ENCODE measurements at places on chromosomes 12 and 14.

DNA sequence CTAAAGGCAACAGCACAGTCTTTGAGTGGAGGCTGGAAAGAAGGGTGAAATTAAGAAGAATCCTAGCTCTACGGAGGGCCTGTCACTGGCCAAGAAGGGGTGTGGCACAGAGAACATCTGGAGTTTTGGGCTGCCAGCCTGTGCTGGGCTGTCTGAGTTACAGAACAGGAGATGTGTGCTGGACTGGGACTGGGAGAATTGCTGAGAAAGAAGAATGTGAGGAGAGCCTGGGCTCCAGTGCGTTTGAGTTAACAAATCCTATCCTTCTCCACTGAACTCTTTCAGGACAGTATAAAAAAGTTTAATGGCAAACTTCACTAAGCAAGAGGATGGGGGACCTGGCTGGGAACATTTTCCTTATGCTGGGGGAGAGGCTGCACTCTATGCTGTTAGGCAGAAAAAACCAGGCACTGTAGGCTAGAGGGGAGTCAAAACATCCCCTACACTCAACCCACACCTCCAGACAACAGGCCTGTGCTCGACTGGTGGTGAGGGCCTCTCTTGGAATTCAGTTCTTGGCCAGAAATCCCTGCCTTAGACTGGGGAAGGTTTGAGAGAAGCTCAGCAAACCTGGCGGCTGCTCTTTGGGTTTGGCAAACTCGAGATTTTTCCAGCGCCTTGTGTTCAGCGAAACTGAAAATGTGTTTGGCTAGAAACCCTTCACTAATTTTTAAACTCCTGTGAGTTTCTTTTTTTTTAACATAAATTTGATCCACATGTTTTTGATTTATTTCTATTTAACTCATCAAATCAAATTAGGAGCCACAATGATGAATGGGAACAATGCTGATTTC is 217.3 kb downstream of the MON2 start:
- DNase-seq = no peak

GRCh38 chr14:30349520-30349919 is 209.4 kb upstream of the G2E3 start:
- DNase-seq = no peak

- DNase-seq = no peak
Observed at GRCh38 chr12:54684636-54685630, 36.8 kb upstream of the DCD start.

DNA sequence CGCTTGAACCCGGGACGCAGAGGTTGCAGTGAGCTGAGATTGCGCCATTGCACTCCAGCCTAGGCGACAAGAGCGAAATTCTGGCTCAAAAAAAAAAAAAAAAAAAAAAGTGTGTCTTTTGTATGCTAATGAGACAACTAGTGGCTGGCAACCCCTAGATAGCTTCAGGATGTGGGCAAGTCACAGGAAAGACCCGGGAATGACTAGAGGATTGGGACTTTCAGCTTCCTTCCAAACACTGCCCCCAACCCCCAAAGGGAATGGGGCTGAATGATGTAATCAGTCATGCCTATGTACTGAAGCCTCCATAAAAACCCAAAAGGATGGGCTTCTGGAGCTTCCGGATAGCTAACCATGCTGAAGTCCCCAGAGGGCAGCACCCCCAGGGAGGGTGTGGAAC is 28.6 kb downstream of the USP44 start:
- DNase-seq = peak; percentile 4

- peak; percentile 1 for DNase-seq
Observed at GRCh38 chr12:28611449-28611848, 421.2 kb downstream of the CCDC91 start.

DNA sequence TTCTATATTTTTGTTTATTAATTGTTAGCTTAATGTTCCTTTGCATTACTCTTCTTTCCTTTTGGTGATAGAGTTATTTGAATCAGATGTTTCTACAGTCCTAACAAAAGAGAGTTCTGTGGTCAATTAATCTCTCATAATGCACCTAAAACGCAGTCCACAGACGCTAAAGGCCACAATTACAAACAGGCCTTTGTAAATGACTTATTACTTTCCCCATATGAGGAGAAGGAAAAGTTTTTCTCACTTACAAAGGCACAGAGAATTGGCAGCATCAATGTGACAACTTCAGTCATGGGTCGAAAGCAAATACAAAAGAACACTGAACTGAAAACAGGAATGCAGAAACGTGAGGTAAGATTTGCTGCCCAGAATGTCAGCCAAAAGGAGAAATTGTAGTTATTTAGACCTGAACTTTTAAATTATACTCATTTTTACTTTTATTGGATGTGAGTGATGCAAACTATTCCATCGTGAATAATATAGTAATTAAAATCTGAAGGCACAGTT is 142.0 kb upstream of the SYT10 start:
- DNase-seq = no peak

- no peak for DNase-seq
Observed at GRCh38 chr14:103699261-103699661, 16.0 kb downstream of the XRCC3 start.

DNA sequence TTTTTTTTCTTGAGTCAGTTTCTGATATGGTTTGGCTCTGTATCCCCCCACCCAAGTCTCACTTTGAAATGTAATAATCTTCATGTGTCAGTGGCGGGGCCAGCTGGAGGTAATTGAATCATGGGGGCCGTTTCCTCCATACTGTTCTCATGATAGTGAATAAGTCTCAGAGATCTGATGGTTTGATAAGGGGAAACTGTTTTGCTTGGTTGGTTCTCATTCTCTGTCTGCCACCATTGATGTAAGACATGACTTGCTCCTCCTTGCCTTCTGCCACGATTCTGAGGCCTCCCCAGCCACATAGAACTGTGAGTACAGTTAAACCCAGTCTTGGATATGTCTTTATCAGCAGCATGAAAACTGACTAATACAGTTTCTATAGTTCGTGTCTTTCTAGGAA is 42.9 kb downstream of the WNK1 start:
- DNase-seq = no peak

DNA sequence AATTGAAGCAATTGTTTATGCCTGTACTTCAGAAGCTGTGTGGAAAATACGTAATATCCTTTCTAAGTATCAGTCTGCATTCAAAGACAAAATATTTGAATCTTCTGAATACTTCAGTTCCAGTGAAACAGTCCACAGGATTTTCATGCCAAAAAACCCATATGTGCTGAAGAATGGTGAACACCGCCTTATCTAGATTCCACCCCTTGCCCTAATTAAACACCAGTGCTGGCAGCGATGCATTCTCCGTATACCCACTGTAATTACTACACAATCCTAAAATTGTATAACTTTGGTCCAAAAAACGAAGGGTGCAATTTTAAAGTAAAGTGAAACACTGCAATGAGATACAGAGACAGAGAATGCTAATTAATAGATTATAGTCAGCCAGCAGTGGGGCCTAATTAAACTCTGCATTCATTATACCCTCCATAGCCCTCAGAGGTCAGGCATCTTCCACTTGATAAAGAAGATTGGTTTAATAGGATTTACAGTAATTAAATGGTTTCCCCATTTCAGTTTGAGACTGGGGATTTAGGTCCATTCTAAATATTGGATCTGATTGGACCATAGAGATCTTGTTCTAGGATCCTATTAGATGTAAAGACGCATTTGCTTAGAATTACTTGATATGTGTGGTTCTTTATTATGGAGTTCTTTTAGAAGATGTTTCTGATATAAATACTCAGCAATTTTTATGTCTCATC is 43.9 kb downstream of the ERC1 start:
- DNase-seq = no peak

- DNase-seq = peak; percentile 86
Observed at GRCh38 chr14:20412876-20413743, at the start of gene TEP1. TSS of gene TEP1 (minus strand) at chr14:20413501. CDS start at chr14:20408439, 5,062 bp downstream.

GRCh38 chr12:38875586-38876228 is 29.7 kb downstream of the CPNE8 start:
- no peak for DNase-seq

GRCh38 chr14:100065942-100066574 is 836 bp downstream of the EVL start:
- DNase-seq = no peak

DNA sequence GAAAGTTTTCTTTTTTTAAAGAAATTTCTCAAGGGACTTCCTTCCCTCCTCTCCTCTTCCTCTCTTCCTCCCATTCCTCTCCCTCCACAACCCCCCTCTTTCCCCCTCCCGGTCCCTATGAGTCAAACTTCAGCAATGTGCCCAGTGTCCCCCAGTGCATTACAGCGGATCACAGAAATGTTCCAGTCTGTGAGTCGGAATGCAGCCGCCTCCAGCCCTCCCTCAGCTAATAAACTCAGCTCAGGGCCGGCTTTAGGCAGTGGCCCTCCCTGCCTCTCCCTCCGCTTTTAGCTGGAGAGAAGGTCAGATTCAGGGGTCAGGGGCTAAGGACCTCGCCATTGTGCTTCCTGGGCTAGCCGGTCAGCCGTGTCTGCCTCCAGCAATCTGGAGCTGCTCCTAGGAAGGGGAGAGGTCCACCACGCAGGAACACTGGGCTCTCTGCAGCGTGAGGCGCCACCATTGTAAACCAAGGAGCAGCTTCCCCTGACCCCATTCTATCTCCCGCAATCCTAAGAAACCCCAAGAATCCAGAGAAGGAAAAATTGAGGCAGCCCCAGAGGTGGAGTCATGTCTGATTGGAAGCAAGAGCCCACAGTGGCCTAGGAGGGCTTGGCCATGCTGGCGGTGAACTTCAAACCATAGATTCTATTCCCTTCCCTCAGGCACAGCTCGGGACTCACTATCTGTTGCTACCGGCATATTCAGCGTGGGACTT is 1.1 kb upstream of the HDAC7 start:
- DNase-seq = peak; percentile 99

DNA sequence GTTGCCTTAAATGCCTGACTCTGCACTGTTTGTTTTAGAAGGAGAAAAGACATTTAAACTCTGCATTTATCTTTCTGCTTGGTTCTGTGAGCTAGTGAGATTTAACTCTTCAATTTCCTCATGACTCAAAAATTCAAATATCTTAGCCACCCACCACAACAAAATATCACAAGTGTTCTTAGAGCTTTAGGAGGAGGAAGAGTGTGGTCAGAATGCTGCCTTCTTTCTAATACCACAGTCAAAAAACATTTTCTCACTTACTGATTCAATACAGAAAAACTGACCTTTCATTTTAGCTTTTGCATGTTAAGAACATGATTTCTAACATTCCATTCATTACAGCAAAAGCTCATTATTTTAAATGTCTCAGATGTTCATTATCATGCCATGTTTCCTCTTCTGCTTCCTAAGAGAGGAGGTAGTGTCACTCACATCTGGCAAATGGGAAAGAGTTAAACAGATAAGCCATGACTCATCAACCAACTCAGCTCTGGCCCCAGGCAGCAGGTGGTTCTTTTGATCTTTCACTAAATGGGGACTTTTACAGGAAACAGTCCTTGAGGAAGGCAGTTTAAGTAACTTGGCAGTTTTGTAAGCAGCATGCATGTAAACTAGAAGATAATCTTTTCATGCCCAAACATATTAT is 56.4 kb upstream of the RNU6-8 start:
- DNase-seq = peak; percentile 71

GRCh38 chr14:65214741-65215140 is 112.4 kb upstream of the MAX start:
- DNase-seq = no peak

GRCh38 chr12:127294651-127295210 is 972.2 kb upstream of the TMEM132C start:
- peak; percentile 13 for DNase-seq

GRCh38 chr12:1916371-1917171 is 1.9 kb downstream of the CACNA2D4 start:
- DNase-seq = no peak

DNA sequence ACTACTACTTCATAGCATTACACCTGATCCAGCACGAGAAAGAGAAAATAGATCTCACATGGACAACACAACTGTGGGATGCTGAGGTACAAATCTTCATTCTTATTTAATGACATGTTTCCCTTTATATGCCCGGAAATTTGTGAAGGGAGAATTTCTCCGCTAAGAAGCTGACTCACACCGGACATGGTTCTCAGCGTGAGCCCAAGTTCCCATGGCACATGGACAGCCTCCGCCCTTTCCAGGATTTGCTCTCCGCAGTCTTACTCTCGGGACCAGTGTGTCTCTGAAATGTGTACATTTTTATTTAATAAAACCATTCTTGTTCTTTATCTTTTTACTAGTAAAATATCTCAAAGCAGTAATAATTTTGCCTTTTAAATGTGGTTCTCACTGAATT is 1154.8 kb downstream of the TMEM121 start:
- no peak for DNase-seq

DNA sequence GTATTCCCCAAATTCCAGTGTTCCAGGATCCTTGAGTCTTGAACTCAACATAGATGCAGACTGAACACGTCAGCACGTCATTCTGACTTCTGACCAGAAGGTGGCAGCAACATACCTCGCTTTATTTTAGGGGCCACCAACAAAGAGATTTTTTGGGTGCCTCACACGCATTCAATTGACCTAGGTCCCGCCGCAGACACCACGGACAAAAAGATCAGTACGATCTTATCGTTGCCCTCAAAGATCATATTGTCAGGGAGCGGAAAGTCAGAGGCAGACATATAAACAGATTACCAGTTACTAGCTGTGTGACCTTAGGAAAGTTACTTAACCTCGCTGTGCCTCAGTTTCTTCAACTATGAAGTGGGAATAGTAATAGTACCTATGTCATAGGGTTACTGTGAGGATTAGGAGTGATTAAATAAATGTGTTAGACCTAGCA is 6.5 kb upstream of the PRPH start:
- peak; percentile 66 for DNase-seq

DNA sequence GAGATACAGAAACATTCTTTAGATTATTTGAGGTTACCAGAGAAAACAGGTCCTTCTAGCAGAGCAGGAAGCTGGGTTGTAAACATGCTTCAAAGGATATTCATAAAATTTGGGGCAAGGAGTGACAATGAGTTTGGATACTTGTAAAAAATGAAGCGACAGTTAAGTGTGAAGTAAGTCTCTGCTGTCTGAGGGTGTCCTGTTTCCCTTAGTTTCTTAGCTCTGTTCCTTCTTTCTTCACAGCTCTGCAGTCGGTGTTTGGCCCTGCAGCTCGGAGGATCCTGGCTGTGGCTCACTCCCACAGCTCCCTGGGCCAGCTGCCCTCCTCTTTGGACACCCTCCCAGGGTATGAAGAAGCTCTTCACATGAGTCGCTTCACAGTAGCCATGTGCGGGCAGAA is 10.8 kb downstream of the TMEM52B start:
- peak; percentile 43 for DNase-seq

- DNase-seq = no peak
Observed at GRCh38 chr12:16605642-16606116, 283 bp downstream of the LMO3 start.

GRCh38 chr12:84912198-84913128 is at the start of gene SLC6A15:
TSS of gene SLC6A15 (minus strand) at chr12:84912799. CDS start at chr12:84892120, 20,679 bp downstream.
- DNase-seq = peak; percentile 21

DNA sequence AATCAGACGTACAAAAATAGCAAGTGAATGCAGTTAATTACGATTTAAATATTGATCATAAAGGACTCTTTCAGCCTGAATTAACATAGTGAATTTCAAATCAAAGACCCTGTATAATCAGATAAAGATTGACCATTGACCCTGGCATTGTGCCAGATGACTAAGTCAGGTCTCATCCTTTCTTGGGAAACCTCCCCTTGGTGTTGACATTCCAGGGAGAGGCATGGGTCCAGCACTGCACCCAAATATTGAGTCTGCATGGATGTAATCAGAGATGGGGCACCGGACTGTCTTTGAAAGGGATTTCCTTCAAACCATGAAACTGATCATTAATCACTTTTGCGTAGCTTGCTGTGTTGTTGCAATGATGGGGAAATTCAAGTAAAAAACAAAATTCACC is 1138.2 kb downstream of the BCL11B start:
- no peak for DNase-seq
